ENCODE measurements at places on chromosomes 3 and 15.

DNA sequence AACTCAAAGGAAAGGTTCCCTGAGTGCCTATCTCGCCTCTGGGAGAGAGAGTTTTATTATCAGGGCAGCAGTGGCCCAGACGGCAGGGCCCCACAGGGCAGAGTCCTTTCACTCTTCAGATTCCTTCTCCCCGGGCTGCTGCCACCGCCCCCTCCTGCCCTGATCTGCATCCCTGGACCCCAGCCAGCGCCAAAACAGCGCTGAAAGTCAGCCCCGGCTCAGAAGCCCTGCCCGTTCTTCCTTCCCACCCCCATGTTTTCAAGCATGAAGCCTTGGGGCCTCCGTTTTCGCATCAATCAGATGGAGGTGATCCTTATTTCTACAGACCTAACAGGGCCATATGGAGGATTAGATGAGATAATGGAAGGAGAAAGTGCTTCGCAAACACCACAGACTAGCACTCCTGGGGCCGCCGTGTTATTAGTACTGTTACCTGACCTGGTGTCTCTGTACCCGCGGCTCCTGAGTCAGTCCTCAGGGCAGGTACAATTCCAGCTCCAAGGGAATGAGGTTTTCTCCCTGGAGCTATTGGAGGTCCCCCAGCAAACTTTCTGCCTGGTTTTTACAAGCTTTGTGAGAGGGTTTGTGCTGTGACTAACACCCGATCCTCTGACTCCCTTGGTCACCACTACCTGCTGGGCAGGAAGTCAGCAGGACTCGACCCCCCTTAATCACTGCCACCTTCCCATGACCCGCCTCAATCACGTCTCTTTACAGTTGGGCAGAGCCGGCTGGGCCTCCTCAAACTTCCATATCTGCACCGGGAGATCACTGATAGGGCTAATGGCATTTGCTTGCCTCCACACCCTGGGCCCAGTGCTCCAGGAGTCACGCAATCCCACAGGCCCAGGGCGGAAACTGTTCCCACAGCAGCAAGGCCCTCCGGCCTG lies 39.5 kb upstream of the TSEN2 start:
- DNase-seq = no peak

- DNase-seq = no peak
Observed at GRCh38 chr3:120170223-120170622, 76.0 kb upstream of the GSK3B start.

DNA sequence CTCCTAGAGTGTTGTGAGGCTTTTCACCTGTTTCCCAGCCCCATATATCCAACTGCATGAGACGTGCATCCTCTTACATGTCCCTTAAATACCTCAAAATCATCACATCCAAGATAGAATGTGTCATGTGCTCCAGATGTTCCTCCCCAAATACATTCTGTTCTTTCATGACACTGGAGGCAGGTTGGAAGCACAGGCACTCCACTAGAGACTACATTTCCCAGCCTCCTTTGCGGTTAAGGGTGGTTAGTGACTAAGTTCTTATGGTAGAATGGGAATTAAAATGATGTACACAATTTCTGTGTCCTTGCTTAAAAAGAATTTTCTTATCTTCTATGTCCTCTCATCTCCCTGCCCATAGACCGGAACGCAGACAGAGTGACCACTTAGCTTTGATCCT lies 34.3 kb downstream of the TMEM40 start:
- DNase-seq = no peak

GRCh38 chr3:24185738-24186384 lies 240.8 kb downstream of the NR1D2 start:
- peak; percentile 50 for DNase-seq

DNA sequence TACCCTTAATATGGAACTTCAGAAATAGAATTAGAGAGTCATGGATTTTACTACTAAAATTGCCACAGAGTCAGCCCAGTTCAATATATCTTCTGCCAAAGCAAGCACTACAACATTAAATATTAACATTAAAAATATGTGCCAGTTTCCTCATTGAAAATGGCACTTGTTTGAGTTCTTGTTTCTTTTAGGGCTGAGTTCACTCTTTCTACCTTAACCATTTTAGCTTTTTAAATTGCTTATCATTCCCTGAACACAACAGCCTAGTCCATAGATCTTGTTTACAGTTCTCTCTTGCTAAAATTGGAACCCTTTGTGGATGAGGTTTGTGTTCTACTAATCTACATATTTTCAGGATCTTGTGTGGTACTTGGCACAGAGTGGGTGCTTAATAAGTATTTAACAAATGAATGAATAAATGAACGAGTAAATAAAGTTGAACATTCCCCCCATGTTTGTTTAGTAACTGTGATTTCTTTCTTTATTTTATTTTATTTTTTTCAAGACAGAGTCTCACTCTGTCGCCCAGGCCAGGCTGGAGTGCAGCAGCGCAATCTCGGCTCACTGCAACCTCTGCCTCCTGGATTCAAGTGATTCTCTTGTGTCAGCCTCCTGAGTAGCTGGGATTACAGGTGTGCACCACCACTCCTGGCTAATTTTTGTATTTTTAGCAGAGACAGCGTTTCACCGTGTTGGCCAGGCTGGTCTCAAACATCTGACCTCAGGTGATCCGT lies 46.0 kb upstream of the SLC7A14 start:
- DNase-seq = no peak

- no peak for DNase-seq
Observed at GRCh38 chr3:197124713-197125112, 95.1 kb upstream of the MELTF start.

GRCh38 chr3:101995371-101996046 lies 146.2 kb downstream of the NFKBIZ start:
- no peak for DNase-seq

DNA sequence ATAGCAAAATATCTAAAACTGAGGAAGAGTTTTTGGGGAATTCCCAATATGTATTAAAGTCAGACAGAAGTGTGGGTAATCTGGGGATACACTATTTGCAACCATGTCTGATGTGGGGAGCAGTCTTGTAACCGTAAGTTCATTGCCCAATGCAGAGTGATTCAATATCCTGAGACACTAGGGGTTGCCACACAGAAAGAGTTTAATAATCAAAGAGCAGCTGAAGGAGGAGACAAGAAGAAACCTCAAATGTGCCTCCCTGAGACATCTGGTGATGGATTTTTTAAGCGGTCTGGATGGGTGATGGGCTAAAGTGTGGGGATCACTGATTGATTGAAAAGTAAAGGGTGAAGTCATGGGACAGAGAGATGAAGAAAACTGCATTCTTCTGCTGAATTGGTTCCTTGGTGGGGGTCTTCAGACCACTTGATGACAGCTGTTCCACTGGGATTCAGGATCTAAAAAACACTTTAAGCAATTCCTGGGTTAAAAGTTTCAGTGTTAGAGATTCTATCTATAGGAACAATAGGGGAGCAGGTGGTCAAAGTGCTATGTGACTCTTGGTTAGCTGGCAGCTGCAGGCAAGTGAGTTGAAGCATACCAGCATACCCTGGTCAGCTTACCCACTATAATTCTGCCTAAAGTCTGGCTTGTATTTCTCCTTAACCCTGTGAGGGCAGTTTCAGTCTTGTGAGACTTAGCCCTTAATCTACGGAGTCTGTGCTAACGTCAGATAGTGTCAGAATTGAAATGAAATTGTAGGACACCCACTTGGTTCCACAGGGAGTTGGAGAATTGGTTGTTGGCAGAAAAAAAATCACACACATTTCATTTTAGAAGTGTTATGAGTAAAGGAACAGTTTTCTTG lies 425.9 kb upstream of the TGFBR2 start:
- no peak for DNase-seq

GRCh38 chr15:52221730-52222129 lies 30.5 kb upstream of the GNB5 start:
- no peak for DNase-seq

DNA sequence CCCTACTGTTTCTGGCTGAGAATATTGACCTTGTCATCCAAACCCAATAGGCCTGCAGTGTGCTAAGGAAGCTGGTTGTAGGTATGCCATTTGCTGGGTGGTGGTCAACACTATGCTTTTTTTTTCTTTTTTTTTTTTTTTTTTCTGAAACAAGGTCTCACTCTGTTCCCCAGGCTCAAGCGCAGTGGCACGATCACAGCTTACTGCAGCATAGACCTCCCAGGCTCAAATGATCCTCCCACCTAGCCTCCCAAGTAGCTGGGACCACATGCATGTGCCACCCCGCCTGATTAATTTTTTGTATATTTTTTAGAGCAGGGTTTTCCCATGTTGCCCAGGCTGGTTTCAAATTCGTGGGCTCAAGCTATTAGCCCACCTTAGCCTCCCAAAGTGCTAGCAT lies 35.7 kb upstream of the RHO start:
- DNase-seq = no peak

DNA sequence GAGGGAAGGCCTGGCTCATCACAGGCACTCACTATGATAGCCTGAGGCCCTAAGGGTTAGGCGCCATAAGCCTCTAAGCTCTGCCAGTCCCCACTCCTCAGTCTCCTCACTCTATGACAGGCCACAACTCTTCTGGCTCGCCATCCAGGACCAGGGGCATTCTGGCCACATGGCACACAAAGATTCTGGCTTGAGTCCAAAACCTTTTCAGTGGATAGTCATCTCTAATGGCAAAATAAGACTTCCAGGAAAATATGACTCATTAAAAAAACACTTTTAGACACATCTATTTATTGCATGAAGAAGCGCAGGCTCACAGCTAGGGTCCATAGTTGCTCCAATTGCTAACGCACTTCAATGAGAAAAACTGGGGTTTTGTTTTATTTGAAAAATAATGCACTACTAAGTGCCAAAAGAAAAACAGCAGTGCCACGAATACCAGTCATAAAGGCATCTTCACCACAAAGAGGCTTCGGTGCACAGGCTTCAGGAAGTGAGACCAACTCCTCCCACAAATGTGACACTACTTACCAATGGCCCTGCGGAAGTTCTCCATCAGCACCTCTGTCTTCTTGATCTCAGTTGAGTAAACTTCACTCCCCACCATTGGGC lies 11.1 kb downstream of the RUVBL1 start:
- no peak for DNase-seq

DNA sequence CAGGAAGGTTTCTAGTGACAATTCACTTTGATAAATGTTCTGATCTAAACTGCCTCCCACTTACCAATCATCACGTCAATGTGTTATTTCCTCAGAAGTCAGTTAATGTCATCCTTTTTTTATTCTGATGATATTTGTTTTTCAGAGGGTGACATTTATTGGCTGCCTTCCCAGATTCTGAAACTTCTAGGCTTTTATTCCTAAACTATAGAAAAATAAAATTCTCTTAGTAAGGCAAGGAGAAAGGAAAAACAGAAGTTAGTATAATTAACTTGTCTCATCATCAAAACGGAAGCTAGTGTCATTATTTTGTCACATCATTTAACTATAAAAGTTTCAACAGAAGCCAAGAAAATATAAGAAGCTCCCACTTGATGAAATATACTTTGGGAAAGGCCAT lies 100.0 kb upstream of the C3orf80 start:
- no peak for DNase-seq

- DNase-seq = no peak
Observed at GRCh38 chr3:45188719-45189659, 37.1 kb downstream of the TMEM158 start.

- DNase-seq = no peak
Observed at GRCh38 chr3:124529826-124530571, 200.3 kb upstream of the UMPS start.

DNA sequence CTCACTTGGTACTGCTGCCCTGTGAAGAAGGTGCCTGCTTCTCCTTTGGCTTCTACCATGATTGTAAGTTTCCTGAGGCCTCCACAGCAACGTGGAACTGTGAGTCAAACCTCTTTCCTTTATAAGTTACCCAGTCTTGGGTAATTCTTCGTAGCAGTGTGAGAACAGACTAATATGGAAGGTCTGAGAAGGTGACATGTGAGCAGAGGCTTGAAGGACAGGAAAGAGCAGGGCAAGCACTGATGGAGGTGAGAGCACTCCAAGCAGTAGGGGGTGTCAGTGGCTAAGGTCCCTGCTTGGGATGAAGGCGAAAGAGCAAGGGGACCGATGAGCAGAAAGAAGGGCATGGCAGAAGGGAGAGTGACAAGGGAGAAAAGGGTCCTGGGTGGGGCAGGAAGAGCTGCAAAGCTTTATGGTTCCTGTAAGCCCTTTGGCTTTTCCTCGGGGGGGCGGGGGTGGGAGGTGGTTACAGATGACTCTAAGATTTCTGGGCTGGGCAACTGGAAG lies 3.5 kb downstream of the EIF4E3 start:
- no peak for DNase-seq

DNA sequence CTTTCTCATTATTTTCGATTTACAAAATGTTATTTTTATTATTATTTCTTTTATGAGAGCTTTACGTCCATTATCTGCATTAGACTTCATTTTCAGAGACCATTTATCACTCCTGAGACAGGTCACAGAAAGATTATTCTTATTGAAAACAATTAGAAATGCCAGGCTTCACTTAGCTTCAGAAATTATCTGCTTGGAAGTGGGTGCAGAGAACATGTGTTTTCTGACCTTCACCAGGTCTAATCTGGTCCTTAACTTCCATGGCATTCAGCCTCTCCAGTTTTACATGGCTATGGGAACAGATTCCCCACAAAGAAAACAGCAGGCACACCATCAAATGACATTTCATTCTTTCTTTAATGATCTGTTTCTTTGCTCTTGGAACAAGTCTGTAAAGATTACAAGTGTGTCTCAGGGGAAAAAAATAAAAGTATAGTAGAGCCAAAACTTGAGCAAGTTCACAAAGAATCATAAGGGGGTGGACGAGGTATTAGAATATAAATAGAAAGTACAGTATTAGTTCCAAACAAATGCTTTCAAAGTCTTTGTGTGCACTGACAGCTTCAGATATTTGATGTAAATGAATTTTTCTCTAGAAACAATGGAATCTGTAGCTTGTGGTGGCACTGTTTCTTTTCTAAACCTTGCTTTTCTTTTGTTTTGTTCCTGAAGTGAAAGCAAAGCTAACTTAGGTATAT lies 294.2 kb upstream of the MEIS2 start:
- no peak for DNase-seq

- no peak for DNase-seq
Observed at GRCh38 chr3:134799393-134799792, 4.3 kb downstream of the EPHB1 start.

DNA sequence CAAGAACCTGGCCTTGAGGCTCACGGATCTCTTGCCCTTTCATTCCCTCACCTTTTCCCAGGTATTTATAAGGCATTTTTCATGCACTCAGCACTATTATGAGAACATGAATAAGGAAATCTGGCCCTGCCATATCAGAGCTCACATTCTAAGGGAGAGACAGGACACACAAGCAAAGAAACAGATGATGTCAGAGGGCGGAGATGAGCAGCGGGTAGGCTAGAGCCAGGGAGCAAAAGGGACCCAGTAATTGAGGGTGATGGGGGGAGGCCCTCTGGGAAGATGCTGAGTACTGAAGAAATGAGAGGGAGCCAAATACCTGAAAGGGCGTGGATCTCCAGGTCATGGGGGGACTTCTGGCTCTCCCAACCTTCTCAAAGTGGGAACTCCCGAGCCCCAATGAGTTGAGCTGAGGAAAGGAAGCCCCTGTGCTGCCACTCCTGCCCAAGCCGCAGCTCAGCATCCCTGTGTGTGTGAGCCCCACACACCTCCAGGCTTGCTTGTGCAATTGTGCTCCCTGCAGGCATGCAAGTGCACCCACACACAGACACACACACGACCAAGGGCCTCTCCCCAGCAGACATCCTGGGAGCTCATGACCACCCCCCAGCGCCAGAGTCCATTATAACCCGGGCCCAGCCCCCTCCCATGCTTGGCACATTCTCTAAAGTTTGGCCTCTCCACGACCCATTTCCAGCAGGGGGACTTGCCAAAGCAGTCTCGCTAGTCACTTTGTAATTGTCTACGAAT lies 81.4 kb upstream of the PXYLP1 start:
- DNase-seq = no peak

GRCh38 chr3:41209646-41210045 lies 10.3 kb downstream of the CTNNB1 start:
- DNase-seq = no peak
